ENCODE measurements at places on chromosomes 6 and 20.

DNA sequence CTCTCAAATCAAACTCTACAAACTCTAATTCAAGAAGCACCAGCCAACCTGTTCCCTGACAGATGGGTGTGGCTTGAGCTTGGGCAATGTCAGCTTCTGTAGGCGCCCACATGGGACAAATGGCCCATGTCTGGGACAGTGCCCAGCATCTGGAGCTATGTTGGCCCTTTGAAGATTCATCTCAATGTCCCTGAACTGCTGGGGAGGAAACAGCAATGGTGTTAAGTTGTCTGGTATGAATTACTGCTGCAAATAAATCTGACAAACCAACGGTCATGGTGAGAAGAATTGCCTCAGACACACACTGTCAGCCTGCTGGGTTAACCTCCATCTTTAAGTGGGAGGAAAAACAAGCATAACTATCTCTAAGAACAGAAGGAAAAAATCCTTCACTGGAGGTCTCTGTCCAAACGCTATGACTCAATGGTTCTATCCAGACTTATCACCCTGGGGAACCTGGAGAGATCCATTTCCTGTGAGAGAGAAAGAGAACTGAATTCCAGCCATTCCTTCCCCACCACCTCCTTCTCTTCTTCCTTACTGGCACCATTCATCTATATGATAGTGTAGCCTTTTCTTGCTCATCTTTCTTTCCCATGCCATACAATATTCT, 274.9 kb downstream of the CDH26 start:
- DNase-seq = no peak

GRCh38 chr20:4470375-4470774, 251.3 kb upstream of the PRND start:
- DNase-seq = no peak

GRCh38 chr6:106973018-106973835, 1.3 kb downstream of the CD24 start:
- DNase-seq = no peak

DNA sequence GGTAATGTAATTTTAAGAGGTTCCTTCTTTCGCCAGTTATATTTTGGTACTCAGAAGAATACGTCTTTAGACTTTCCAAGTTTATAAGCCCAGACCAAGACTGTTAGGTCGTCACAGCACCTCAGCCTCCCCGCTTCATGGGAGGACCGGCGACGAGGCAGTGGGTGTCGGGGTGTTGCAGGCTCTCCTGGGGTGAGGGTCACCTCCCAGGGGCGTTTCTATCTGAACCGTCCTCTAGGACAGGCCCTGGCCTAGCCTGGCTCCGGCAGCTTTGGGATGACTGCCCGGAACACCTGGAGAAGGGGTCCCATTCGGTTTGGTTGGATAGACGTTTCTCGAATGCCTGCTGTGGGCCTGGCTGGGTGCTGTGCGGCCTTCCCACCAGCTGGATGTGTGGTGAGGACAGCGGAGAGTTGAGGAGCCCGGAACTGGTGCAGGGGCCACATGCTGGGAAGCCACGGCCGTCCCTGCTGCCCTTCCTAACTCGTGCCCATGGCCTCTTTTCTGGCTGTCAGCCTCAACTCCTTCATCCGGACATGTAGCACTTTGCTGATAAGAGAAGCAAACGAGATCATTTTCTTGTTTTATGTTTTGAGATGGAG, 1.1 kb downstream of the OSBPL2 start:
- DNase-seq = no peak

DNA sequence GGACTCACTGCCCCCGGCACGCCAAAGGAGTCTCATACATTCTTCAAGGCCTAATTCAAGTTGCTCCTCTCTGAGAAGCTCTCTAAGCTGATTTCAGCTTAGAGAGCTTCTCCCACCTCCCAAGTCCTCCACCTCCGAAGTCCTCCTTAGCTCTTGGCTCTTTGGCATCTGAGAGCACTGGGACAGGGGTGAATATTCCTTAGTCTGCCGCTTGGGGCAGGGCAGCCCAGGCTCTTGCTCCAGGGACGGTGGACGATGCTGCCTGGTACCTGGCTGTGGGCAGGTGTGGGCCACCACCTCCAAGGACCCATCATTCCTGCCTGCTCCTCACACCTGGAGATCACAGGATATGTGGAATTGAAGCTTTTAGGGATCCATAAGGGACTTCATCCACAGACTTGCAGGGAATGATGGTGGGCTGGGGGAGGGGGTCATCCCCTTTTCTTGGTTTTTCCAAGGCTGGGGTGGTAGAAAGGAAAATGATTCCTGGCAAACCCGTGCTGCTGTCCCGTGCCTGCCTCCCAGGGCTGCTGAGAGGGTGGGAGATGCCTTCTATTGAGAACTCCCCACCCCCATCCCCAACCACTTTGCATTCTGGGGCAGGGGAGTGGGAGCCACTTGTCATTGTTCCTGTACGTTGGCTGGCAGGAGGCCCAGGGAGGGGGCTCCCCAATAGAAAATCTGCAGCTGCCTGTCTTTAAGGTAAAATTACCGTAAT, 57.4 kb downstream of the ARHGAP40 start:
- no peak for DNase-seq

GRCh38 chr6:55023230-55023629, 151.1 kb upstream of the HCRTR2 start:
- no peak for DNase-seq

DNA sequence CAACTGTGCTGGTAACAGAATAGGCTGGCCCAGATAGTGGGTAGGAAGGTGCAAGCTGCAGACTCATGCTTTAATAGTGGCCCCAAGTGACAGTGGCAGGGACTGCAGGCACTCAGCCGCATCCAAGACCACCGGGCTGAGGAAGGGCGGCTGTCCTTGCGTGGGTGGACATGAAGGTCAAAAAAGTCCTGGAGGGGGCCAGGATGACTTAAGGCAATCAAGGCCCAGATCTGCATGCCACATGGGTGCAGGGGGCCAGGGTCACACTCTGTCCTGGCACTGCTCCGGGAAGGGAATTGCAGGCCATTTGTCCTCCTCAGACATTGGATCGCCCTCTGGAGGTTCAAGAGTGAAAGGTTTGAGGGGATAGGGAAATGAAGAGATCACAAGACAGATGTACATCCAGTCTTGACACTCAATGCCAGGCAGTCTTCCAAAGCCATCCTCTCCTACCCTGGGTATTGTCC, 10.4 kb upstream of the VNN2 start:
- no peak for DNase-seq

GRCh38 chr20:46411637-46412036, 5.2 kb upstream of the ELMO2 start:
- DNase-seq = no peak

DNA sequence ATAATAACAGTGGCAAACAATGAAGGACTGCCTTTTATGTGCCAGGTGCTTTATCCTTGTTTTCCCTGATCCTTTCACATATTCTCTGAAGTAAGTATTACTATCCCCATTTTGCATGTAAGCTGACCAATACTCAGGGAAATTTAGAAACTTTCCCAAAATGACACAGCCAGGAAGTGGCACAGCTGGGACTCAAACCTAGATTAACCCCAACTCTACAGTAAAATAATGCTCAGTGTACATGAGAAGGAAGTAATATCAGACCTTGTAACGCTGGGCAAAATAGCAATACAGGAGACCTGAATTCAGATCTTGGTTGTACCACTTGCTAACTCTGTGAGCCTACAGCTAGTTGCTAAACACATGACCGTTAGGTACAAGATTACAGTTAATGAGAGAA, 26.8 kb upstream of the NRSN1 start:
- DNase-seq = no peak

DNA sequence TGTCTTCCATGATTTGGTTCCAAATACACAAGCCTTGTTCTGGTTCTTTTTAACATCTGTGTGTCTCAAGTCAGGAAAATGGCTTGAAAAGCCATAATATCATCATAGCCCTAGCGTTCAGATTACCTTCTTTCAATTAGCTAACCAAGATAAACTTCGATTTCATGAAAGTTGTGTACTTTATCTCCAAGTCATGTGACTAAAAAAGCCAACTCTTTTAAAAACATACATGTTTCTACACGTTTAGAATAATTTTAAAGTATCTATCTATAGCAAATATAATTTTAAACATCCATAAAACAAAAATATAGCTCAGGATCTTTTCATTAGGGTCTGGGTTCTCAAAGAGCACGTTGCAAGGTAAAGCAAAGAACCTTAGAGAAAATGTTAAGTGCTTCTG, 261.1 kb downstream of the PRL start:
- no peak for DNase-seq

DNA sequence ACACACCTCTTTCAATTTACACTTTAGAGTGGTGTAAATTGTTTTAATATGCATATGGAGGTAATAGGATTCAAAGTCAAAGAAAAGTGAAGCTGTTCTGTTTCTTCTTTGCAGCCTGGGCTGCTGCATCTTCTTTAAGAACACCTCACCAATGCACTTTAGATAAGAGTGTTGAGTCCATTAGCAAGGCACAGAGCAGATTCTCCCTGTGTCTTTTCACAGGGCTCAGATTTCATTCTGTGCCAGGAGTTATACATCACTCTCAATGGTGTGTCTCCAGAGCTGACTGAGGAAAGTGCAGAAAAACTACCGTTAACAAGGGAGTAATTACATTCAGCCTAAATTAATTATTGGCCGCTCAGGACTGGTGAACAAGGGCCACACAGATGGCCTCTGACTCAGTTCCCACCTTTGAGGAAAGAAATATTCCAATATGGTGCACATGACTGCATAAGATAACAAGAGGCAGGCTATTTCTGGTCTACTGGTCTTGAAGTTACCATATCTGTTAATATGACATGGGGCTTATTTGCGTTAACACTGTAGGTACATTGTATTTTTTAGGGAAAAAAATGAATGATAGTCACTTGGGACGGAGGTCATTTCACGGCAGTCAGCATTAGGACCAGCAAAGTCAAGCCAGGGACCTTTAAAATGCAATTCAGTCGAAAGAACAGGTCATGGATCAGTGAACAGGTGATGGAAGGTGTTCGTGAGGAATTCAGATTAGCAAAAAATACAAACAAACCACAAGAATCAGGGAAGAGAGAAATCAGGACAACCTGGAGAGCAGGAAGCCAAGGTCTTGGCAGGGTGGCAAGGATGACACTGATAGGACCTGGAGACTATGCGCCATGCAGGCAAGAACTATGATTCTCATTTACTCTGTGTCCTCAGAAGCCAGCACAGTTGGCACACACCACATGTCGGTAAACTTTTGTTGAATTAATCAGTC, 203.7 kb downstream of the TBX18 start:
- DNase-seq = no peak

DNA sequence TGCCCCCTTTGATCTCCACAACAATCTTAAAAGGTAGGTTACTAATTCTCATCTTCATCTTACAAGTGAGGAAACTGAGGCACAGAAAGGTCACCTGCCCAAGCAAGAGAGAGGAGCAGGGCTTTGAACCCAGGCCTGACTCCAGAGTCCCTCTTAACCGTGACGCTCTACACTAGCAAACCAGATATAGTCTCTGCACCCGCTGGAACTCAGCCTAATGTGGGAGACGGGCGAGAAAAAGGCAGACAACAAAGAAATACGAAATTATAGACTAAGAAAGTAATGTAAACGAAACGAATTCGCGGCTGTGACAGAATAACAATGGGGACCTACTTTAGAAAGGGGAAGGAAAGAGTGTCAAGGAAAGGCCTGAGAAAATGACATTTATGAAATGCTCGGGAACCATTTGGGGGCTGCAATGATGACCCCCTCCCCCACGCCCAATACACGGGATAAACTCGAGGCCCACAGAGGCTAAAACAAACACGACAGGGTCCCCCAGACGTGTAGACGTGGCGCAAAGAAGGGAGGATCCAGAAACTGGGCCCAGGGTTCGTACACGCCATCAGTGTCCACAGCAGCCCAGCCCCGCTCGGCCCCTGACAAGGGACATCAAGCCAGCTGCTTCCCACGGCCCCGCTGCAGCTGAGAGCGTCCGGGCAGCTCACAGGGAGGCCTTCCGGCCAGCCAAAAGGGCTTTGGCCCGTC, 637 bp downstream of the TRPC4AP start:
- DNase-seq = no peak

DNA sequence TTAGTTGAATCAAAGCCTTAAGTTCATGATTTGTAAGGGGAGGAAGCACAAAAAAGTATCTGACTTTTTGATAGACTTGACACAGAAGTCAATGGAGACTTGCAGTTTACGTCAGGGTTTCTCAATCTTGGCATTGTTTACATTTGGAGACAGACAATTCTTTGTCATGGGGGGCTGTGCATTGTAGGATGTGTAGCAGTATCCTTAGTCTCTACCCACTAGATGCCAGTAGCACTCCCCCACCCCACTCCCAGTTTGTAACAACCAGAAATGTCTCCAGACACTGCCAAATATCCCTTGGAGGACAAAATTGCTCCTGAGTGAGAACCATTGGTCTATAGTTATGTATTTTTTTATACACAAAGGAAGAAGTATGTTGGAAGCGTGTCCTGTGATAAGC, 434.1 kb downstream of the RFPL4B start:
- no peak for DNase-seq

DNA sequence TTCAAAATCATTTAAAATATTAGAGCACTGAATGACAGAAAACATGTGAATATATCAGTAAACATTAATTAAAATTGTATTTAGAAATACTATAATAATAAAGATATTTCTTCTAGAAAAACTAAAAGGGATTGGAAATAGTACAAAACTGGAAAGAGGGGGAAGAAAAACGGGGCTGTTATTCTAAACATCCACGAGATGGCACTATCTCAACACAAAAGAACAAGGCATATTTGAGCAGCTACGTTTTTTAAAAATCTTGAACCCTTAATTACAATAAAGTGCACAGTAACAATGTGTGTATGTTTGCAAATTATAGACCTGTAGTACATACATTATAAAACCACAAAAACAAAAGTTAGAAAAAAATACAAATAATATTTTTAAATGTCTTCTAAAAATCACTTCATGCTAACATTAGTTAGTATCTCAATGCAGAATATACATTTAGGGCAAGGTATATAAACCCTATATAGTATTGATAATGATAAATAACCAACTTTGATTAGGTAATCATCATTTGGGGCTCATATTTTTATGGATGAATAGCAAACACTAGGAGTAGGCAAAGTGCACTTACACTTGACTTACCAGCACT, 42.5 kb upstream of the PNISR start:
- no peak for DNase-seq

GRCh38 chr6:70131528-70131927, 171.4 kb downstream of the COL9A1 start:
- DNase-seq = no peak

GRCh38 chr20:60254901-60255411, 296.7 kb downstream of the CDH26 start:
- no peak for DNase-seq

DNA sequence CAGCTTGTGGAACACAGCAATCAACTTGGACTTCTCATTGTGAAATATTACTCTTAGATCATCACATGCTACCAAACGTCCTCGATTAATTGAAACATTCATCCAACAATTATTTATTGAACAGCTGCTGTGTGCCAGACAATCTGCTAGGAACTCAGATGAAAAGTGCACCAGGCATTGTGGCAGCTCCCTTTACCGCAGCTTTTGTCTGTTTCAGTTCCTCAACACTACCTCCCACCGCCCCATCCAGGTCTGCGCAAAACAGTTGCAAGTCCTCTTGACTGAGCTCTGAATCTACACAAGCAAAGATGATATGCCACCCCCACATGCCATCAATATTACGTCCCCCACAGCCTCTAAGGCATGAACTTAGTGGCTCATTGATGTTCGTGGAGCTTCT, 1094.4 kb upstream of the MAP3K7 start:
- no peak for DNase-seq

- DNase-seq = no peak
Measured at GRCh38 chr6:1580109-1580508, 29.6 kb upstream of the FOXC1 start.

- no peak for DNase-seq
Measured at GRCh38 chr6:2232445-2232844, 13.0 kb downstream of the GMDS start.
